Left lobe of liver (tissue), 2 donors: ENCODE measurements at places on chromosomes 12 and 14. TPM values are rescaled to one million over a fixed set of nuclear protein-coding genes. Genes with fewer than 3 reads are reported as not detected.

DNA sequence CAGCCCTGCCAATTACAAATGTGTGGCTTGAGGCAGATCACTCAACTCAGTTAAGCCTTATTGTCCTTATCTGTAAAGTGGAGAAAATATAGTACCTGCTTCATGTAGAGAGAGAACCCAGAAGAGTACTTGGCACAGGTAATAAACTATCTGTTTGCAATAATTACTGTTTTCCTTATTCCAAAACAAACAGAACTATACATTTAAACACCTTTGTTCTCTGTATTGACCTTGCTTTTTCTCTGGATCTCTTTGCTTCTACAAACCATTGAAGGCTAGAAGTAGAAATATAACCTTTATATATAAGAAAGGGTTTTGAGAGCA lies 70.8 kb upstream of the SRSF5 start:
- DNase-seq, result no peak

DNA sequence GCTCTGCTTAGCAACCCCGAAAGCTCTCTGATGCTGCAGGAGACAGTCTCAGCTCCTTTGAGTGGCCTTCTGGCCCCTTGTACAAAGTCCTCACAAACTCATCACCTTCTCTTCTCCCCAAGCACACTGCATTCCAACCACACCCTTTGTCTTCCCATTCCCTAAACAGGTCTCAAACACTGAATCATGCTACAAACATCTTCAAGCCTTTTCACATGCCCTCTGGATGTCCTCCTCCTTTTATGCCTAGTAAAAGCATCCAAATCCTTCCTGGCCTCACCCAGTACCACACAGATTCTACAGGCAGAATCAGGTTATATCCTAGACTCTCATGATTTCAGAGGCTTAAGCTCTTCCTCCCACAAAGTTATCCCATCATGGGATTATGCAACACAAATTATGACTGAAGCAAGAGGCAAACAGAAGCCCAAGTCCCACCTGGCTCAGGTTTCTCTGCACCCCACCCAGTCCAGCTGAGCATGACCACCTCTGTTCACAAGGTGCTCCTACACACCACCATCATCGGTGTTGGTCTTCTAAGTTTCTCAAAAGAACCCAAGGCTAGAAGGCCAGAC lies 61.4 kb upstream of the PCED1B start:
- no peak for DNase-seq

DNA sequence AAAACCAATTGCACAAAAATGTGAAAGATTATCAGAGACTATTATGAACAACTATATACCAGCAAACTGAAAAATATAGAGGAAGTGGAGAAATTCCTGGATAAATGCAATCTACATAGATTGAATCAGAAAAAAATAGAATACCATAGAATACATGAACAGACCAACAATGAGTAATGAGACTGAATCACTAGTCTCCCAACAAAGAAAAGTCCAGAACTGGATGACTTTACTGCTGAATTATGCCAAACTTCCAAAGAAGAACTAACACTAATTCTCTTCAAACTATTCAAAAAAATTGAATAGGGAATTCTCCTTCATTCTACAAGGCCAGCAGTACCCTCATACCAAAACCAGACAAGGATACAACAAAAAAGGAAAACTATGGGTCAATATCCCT lies 60.6 kb downstream of the GUCY2C start:
- no peak for DNase-seq

DNA sequence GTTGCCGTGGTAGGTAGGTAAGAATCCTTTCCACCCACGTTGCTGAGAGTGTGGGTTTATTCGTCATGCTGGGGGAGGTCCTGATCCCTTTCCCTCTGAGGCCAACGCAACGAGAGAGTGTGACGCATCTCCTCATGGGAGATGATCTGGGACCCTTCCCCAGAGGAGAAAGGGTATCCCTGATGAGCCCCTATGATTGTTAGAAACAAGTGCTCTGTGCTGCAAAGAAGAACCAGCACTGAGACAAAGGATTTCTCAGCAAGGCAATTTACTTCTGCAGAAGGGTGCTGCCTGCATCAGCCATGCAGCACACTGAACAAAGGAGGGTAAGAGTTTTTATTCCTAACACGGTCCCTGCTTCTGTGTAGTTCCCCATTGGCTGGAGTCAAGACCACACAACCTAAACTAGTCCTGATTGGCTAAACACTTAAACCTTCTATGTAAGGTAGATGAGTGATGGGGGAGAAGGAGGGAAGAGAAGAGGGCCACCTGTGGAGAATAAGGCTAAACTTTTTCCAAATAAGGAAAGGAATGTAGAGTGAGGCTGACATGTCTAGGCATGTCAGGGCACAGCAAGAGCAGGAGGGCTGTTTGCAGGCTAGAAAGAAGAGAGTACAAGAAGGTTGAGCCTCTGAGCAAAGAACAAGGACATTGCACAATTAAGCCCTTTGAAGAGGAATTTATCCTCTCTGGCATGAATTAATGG lies 21.3 kb downstream of the CLEC2A start:
- DNase-seq, result no peak

- no peak for DNase-seq
These were observed 34.2 kb upstream of the PLBD1 start for GRCh38 chr12:14601692-14602478.

LRRK2 gene
- total RNA-seq, result 7.0 TPM

GRCh38 chr12:109182041-109182839 lies 65.9 kb downstream of the ACACB start:
- DNase-seq, result no peak

DNA sequence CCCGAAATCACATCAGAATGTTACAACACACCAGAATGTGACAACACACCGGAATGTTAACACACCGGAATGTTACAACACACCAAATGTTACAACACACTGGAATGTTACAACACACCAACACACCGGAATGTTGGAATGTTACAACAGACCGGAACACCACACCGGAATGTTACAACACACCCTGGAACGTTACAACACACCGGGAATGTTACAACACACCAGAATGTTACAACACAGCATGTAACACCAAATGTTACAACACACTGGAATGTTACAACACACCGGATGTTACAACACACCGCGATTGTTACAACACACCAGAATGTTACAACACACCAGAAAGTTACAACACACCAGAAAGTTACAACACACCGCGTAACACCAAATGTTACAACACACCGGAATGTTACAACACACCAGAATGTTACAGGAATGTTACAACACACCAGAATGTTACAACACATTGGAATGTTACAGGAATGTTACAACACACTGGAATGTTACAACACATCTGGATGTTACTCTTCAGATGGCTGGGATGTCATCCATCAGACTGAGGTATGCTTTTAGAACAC lies 21.1 kb downstream of the CHFR start:
- no peak for DNase-seq

SDS gene
- total RNA-seq, result 680 TPM

DNA sequence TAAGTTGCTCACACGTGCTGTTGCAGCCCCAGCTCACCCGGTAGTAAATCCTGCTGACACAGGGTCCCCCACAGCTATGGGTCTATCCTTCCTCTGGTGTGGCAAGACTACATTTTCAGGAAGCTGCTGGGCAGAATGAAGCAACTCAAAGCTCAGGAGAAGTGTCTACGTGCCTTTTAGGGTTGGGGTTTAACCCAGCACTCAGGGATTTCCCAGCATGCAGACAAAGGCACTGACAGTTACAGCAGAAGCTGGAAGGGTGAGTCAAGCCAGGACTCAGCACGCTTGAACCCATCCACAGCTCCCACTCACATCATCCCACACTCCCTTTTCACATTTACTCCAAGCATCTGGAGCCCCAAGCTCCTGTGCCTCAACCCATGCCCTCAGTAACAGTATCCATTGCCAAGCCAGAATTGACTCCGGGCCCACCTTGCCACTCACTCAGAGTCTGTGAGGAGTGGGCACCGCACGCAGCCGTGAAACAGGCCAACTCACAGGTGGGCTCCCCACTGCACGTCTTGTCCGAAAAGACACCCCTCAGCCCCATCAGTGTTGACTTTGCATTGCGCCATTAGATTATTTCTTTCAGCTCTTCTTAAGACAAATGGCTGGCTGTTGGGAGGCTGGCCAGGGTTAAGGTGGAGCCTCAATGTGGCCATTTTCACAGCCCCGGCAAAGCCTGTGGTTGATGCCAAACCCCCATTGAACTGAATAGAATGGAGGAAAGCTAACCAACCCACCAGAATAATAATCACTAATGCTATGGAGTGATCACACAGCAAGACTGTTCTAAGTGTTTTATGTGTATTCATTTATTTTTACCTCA lies 59.6 kb downstream of the ZFP36L1 start:
- DNase-seq, result no peak

DPF3 gene
- 5.2 TPM for total RNA-seq

- DNase-seq, result peak; percentile 65
These were observed 386.5 kb upstream of the DDHD1 start for GRCh38 chr14:53539489-53540126.

GRCh38 chr12:127925971-127926370 lies 341.0 kb upstream of the TMEM132C start:
- DNase-seq, result no peak

DNA sequence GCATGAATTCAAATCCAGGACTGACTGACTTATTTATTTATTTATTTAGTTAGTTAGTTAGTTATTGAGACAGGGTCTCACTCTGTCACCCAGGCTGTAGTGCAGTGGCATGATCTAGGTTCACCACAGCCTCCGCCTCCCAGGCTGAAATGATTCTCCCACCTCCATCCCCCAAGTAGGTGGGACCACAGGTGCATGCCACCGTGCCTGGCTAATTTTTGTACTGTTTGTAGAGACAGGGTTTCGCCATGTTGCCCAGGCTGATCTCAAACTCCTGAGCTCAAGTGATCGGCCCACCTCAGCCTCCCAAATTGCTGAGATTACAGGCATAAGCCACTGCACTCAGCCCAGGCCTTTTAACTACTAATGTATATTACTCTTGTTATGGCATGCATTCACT lies 36.0 kb downstream of the BTG1 start:
- no peak for DNase-seq

NID2 gene
- total RNA-seq, result 2.6 TPM

SPATA7 gene
- 3.2 TPM for total RNA-seq

DNA sequence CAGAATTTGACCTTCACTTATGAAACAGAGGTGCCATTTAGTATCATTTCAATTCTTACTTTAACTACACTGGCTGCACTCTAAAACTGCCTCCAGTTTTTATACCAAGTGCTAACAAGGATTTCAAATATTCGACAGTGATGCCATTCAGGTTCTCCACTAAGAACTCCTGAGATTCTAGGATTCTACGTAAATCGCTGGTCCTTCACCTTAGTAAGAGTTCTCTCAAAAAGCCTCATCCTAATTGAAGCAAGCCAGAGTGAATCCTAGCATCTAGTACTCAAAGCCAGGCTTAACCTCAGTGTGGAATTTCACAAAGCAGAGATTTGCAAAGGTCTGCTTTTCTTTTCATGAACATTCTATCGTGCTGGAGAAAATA lies 3.5 kb downstream of the SLC38A2 start:
- DNase-seq, result no peak

- DNase-seq, result no peak
These were observed at the start of gene RFX4 for GRCh38 chr12:106582641-106583230. Gene RFX4 (plus strand): TSS chr12:106583004. CDS start chr12:106583321, 317 bp downstream.

DNA sequence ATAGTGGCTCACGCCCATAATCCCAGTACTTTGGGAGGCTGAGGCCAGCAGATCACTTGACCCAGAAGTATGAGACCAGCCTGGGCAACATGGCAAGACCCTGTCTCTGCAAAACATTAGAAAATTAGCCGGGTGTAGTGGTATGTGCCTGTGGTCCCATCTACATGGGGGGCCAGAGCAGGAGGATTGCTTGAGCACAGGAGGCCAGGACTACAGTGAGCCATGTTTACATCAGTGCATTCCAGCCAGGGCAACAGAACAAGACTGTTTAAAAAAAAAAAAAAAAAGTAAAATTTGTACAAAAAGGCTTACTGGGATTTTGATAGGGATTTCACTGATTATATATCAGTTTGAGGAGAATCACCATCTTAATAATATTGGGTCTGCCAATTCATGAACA lies 7.8 kb downstream of the HCFC2 start:
- no peak for DNase-seq

GRCh38 chr14:67167420-67168109 lies 21.7 kb upstream of the GARIN2 start:
- no peak for DNase-seq

DNA sequence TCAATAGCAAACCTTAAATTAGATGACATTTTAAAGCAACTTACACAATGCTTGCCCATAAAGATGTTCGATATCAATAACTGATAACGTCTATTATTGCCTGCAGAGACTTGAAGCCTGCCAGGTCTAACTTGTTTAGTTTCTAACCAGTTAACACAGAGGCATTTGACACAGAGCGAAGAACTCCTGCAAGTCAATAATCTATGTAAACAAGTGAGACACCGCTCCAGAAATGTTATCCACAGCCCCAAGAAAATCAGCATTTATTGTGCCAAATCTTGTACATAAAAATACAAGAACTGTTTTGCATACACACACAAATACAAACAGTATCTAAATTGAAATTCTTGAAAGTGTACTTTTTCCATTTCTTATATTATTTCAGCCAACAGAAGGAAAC lies 236.0 kb upstream of the DIO3 start:
- no peak for DNase-seq

DNA sequence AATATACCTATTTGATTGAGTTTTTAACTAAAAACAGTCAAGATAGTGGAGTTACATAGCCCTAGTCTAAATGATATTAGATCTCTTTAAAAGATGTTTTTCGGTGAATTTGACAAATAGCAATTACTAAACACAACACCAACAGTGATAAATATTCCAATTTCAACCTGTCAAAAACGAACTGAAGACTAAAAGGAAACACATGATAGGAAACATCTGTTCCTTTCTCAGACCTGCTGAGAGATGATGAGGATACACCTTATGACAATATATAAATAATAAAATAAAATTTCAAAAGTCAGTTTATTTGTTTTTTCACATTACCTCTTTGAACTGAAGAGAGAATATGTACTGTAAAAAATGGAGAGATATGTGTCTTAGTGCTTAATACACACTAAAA lies 232.7 kb downstream of the RASSF9 start:
- no peak for DNase-seq

DNA sequence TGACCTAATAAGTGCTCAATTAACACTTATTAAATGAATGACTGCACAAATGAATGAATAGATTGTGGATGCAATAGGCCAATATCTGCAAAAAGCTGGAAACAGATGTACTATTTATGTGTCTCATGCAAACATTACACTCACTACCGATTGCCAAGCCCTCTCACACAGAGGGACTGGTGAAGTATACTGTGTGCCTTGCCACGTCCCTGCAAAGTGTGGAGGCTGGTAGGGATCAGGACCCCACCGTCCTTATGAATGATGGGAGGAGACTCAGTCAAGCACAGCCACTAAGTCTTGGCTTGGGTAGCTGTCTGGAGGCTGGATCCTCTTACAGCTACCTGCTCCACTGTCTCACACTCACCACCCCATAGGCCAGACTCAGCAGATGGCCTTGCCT lies 3.9 kb upstream of the TUNAR start:
- no peak for DNase-seq
